ENCODE measurements at places on chromosomes 3 and 15.
A peak's percentile ranks its signal among the peaks of the same experiment; 100 is the strongest.

DNA sequence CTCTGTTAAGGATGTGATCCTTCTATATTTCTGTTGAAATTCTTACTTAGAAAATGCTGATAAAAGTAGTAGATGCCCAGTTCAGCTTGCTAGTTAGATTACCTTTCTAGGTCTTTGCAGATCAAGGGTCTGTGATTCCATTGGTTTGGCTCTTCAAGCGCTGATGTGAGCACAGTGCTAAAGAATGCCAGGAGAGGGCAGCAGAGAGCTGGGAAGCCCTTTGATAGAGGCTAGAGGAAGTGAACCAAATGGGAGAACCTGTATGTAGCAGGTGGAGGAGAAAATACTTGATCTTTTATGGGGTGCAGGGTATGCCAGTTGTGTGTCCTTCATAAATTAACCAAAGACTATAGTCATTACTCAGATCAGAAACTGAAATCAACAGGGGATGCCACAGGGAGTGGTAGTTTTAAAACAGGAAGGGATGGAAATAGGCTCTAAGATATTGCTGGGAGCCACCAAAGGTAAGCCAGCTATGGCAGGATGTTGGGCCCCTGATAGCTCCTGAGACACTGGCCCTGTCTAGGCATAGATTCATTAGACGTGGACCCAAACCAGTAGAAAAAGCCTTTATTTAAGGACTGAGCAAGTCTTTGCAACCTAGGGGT is 677.4 kb downstream of the SQOR start:
- peak; percentile 77 for DNase-seq

DNA sequence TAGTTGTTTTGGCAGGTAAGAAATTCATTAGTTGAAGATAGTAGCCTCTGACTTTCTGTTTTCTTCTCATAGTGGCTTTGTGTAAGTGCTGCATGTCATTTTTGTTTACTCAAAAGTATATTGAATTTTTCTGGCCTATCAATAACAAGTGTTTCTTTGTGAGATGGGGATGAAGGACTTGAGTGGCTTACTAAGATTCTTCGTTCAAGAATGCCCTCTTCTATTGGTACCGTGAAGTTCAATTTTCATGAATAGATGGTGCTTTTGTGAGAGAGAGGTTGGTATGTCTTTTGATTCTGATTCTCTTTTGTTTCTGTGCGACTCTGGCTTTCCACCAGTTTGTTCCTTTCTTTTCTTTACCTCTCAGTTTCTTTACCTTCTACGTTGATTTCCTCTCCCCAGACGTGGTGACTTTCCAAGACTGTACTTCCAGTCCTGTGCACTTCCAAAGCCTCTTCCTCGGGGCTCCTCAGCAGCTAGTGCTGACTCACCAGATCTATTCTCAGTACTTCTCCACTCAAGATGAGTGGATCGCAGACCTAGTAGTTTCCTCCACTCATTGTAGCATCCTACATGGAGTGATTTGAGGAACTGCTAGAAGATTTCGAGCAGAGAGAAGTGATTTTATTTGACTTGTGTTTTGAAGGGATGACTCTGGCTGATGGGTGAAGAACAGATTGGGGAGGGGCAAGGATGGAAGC is 82.0 kb upstream of the EPHB3 start:
- no peak for DNase-seq

- DNase-seq, result no peak
Measured at GRCh38 chr3:128187495-128187894, 34.2 kb downstream of the EEFSEC start.

- DNase-seq, result peak; percentile 62
Measured at GRCh38 chr3:145776782-145777408, 384.1 kb downstream of the PLOD2 start.

Data from NCI-H1694 treated with DMSO at 0.1 percent for 48 hours (cell line).